ENCODE measurements at places on chromosomes 13 and 19.

- DNase-seq = no peak
These were observed at the start of gene TRIM28 for GRCh38 chr19:58543826-58544590. TSS of gene TRIM28 (plus strand) at chr19:58544064. CDS start at chr19:58544758, 694 bp downstream.

- DNase-seq = no peak
These were observed 20.6 kb downstream of the ELAVL3 start for GRCh38 chr19:11460207-11460606.

DNA sequence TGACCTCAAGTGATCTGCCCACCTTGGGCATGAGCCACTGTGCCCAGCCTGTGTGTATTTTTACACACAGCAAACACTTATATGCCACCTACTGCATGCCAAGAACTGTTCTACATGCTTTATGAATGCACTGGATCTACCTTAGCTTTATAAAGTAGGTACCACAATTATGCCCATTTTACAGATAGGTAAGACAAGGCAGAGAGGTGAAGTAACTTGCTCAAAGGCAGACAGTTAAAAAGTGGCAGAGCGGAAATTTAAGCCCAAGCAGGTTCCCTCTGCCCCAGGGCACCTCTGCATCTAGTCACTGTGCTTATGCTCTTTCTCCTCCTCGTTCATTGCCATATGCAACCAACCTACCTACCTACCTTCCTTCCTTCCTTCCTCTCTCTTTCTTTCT, 10.5 kb downstream of the ADAMTS10 start:
- no peak for DNase-seq

GRCh38 chr13:76634431-76635191, 251.6 kb downstream of the KCTD12 start:
- no peak for DNase-seq

DNA sequence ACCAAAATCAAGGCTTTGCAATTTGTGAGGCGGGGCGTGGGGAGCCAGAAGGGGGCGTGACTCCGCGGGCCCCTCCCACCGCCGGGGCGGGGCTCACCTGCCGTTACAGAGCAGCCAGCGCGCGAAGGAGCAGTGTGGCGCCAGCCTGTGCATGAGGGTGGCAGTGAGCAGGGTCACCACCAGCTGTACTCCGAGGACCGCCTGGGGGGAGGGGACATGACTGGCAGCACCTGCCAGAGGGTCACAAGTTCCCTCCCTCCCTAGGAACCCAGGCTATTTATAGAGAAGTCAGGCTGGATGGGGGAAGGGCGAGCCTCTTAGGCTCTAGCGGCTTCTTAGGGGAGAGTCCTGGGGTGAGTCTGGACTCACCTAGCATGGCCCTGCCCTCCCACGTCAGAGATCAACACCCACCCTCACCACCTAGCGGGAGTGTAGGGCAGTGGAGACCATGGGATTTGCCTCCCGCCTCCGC, 3.6 kb downstream of the TMEM161A start:
- DNase-seq = no peak

- no peak for DNase-seq
These were observed 66.9 kb upstream of the CACNA1A start for GRCh38 chr19:13573056-13573667.

DNA sequence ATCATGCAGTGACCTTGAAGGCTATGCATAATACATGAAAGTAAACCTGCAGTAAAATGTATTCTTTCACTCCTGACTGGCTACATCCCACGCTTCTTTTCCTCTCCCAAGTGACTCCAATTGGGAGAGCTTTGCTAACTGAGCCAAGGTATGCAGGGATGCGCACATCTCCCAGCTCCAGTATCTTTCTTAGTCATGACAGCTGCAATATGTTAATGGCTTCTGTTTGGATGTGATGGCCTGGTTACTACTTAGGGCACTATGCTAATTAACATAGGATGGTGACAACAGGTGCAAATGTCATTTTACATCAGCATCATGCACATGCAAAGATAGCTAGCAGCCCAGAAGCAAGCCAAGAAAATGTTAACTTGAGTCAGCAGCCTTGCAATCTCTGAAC, 134.7 kb downstream of the POU4F1 start:
- no peak for DNase-seq

DNA sequence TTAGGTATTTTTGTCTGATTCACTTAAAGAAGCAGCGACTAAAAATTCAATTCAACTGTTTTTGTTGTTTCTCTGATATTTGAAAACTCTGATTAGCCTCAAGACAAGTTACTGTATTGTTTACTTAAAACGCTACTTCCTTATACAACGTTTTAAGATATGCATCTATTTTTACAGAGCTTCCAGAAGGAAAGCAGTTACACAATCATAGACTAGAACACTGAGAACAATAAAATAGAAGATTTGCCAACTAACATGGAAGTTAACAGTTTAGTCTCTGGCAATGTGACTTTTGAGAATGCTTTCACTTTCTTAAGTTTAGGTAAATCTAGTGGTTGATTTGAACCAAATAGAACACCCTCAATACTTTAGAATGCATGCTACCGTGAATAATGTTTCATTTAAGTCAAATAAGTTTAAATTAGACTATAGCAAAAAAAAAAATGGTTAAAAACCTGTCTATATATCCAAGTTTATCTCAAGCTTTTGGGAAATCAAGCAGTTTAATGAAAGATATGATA, 614.8 kb downstream of the DACH1 start:
- DNase-seq = no peak

DNA sequence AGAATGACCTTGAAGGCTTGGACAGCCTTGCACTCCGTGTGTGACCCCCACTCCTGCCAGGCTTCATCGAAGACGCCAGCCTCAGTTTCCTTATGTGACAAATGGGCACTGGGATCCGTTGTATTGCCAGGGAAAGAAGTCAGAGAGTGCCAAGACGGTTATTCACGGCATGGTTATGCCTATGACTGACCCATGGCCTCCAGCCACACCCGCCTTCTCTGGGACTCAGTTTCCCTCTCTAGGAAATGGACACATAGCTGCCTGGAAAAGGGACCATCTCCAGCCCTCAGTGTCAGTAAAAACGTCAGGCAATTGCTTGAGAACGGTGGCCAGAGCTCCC, 915 bp upstream of the UBE2S start:
- DNase-seq = no peak

GRCh38 chr13:90187478-90188350, 1159.8 kb upstream of the MIR17HG start:
- DNase-seq = no peak

DNA sequence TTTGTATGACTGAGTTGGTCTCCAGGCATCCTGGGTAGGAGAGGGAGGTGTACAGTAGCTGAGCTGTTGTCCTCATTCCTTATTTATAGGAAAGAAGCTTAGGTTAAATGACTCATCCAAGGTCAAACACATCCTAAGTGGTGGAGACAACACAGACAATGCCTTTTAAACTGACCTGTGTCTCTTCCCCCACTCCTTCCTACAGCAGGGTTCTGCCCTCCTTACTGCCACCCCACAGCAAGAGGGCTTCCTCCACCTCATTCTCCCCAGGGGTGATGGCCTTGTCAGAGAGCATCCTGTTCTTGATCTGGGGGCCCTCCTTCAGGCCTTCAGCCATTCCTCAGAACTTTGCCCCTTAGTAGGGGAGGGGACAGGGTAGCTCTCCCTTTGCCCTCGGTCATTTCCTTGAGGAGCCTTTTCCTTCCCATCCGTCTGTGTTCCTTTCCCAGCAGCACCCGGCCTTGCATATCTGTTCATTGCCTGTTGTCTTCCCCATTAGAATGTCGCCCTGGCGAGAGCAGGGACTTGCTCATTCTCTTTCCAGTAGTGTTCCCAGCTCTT, 48.2 kb upstream of the GPI start:
- no peak for DNase-seq

DNA sequence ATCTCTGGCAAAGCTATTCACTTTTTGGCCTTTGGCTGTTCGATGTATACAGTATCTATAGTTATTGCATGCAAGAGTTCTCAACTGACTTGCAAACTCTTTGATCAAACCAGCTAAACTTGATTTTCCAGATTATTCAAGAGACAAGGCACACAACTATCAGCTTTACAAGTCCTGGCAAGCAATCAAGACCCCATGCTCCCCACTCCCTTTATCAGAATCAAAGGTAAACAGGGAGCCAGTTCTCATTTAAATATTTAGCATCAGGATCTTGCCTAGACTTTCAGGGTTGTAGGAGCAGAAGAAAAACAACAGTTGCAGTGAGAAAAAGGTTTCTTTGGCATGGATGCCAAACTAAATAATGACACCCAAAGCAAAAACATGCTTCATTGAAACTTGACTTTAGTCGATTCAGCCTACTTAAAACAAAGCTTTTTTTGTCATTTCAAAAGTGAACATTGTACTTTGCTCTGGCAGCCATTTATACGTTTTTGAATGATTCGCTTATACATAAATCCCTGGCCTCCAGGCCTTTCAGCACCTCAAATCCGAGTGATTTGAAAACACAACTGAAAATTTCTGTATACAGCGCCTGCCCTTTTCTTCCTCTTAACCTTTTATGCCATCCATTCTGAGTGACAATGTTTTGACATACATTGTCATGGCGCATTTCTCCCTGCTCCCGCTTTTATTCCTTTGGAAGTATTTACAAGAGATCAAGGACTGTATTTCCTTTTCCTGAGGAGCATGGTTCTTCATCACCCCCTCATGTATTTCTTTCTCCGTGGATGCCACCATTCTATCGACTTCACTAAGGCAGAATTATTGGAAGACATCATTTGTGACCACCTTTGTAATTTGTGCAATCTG, 340.8 kb downstream of the KLF5 start:
- DNase-seq = no peak

- DNase-seq = no peak
These were observed 1587.1 kb downstream of the PCDH9 start for GRCh38 chr13:65642996-65643395.

GRCh38 chr13:47337781-47338507, 441.1 kb upstream of the HTR2A start:
- no peak for DNase-seq

GRCh38 chr13:40175639-40176038, 490.8 kb downstream of the FOXO1 start:
- DNase-seq = no peak

- no peak for DNase-seq
These were observed 113.6 kb downstream of the ATP11A start for GRCh38 chr13:112803422-112803821.

DNA sequence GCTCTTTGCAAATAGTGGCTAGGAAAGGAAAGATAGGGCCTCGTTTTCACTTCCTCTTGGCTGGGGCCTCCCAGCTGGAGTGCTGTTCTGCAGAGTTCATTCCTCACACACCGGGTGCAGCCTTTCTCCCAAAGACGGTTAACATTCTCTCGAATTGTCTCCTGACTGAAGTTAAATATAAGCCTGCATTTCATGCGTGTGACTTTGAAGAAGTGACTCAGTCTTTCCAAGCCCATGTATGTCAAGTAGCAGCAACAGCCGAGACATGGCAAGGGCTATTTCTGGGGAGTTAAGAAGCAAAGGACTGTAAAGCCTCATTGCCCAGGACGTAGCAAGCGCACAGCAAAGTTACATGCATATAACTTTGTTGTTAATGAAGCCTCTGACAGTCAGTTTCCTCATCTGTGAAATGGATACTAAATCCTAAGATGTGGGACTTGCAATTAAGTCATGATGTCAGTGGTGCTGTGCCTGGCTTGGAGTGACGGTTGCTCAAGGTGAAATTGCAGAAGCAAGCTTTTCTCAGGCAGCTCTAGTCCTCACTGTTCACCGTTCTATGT, 502.4 kb downstream of the MYO16 start:
- no peak for DNase-seq

GRCh38 chr19:18833849-18834643, 2.3 kb downstream of the UPF1 start:
- no peak for DNase-seq

- DNase-seq = no peak
These were observed 12.2 kb upstream of the ZNF429 start for GRCh38 chr19:21492947-21493906.
